NAMALWA (cell line): ENCODE measurements at places on chromosomes 12 and 14.

DNA sequence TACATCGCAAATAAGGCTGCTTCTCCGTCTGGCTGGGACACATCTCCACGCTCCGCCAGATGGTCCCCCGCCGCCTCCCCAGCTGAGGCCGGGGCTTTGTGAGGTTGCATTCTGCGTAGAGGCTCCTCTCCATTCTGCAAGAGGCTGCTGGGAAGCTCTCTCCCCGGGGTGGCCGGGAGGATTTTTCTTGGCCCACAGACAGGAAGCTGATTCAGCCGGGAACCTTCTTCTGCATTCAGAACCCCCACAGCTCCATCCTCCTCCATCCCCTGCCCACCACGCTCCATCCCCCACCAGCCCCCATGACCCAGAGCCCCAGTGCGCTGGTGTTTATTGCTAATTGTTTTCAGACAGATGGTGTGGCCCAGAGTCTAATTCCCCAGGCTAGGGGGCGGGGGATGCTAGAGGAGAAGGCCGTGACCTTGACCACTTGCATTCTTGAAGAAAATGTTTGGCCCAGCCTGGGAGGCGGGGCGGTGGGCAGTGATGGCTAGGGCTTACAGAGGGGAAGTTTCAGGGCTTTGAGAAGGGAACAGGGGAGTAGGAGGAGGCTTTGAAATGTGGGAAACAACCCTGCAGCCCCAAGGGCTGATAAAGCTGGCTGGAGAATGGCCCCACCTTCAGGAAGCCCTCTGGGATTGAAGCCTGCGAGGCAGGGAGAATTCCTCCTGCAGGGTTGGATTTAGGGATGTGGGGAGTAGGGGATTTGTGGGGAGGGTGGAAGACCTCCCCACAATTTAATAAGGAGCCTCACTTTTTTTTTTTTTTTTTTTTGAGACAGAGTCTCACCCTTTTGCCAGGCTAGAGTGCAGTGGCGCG lies 88.5 kb upstream of the NCOR2 start:
- DNase-seq, result no peak

DNA sequence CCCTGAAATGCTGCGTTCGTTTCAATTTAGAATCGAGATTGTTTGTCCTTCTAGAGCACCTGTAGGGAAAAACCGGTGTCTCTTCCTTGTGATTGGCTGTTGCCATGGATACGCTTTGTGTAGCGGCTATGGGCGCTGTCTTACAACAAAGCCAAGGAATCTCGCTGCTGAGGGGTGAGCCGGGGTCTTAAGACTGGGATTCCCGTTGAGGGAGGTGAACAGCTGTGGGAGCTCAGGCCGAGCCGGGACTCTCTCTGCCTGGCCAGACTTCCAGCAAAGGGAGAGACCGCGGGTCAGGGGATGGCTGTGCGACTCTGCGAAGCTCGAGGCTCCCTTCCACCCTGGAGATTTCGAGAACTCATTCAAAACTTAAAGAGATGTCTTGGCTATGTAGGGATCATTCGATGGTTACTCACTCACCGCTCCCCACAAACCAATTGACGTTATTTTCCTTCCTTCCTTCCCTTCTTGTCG lies at the start of the genes LRRIQ1 and TSPAN19:
Gene LRRIQ1 (plus strand): TSS at position 118 of the 474 bp plus-strand sequence. CDS start 1,826 bp downstream, outside the sequence.
Gene TSPAN19 (minus strand): TSS at position 44 of the 474 bp plus-strand sequence. CDS start 6,331 bp downstream, outside the sequence.
- peak; percentile 11 for DNase-seq

DNA sequence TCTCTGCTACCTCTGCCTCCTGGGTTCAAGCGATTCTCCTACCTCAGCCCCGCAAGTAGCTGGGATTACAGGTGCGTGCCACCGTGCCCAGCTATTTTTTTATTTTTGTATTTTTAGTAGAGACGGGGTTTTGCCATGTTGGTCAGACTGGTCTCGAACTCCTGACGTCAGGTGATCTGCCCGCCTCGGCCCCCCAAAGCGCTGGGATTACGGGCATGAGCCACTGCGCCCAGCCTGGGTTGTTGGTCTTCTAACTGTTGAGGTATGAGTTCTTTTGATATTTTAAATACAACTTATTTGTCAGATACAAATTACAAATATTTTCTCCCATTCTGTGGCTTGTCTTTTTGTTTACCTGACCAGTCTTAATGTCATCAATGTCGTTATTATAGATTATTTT lies 95.9 kb downstream of the PCNX1 start:
- no peak for DNase-seq

DNA sequence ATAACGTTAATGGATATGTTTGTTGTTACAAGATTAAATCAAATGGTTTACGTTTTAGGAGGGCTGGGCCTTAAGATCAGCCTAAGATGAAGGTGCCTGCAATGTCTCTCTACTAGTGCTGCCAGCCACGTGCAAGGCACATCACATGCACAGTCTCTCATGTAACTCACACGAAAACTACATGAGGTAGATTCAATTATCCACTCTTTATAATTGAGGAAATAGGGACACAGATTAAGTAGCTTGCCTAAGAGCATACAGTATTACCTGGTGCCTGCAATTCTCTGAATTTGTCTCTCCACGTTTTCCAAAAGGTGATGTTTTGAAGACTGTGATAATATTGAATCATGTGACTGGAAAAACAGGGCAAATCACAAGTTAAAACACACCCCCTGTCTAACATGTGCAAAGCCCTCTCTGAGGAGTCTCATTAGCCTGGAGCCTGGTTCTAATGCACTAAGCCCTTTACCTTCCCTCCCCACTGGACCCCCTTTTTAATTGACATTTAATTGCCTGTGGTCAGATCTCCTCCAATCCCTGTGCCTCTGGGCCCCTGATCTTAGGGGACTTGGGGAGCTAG lies 14.6 kb upstream of the ATP2A2 start:
- no peak for DNase-seq

- no peak for DNase-seq
These were observed 80.2 kb downstream of the BAZ1A start for GRCh38 chr14:34794941-34795340.

DNA sequence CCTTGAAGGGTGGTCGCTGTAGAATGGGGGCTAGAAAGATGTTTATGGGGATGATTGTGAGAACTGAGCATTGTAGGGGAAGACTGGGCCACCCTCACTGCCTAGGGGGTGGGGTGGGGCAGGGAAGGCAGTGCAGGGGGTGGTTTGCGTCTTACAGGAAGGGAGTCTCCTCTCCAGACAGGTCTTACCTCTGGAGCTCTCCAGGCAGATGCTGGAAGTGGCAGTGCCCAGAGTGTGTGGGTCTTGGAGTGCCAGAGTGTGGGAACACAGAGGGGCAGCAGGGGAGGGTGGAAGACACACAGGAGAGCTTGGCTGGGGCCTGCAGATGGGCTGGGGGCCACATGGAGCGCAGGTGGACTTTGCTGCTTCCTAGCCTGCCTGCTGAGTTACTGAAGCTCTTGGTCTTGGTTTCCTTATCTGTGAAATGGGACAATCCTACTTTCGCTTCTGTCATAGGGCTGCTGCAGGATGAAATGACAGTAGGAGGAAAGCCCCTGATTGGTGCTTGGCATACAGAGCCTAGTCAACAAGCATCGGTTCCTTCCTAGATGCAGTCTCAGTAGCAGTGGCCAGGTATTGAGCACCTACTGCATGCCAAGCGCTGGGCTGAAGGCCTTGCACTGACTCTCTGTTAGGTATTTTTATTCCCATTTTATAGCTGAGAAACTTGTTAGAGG lies 118.3 kb downstream of the SLC25A47 start:
- DNase-seq, result no peak

- peak; percentile 75 for DNase-seq
These were observed 37.1 kb downstream of the CMAS start for GRCh38 chr12:22083167-22083566.

- DNase-seq, result no peak
These were observed 3.9 kb upstream of the DACT1 start for GRCh38 chr14:58633831-58634230.

DNA sequence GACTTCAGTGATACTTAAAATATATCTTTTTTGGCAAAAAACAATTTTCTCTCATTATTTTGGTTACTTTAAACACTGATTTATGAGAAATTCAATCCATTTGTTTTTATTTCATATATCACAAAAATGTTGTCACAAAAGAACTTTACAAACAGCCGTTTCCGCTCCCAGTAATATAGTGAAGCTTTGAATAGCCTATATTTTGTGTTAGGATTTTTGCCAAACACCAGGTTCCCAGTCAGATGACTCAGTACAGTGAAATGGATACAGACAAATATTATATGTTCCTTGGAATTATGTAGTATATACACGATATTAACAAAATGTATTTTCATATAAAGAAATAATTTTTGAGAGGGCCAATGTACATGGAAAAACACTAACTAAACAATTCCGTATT lies 411.1 kb downstream of the CCER1 start:
- DNase-seq, result no peak

- no peak for DNase-seq
These were observed 38.5 kb downstream of the SENP1 start for GRCh38 chr12:48067250-48067938.

GRCh38 chr12:15910468-15910863 lies 666 bp upstream of the DERA start:
- no peak for DNase-seq

DNA sequence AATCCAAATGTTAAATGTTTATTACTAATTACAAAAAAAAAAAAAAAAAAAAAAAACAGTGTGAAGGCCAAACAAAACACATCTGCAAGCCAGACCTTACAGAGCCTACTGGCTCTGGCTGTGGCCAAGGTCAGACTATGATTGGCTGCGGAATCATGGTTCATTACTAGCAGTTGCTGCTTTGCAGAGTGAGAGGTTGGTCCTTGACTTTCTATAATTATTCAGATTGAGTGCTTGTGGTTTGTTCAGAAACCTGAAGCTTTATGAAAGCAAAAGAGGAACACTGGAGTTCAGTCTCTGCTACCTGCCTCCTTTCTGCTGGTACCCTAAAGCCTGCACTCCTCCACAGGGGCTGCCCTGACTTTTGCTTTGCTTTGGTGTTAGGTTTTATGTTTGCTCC lies 550.9 kb downstream of the BCL11B start:
- no peak for DNase-seq
